Iris pigment epithelial cell (primary cell): ENCODE measurements at places on chromosomes 1 and 21.

- no peak for DNase-seq
Observed at GRCh38 chr1:3708791-3709190, 43.5 kb upstream of the CCDC27 start.

- DNase-seq: peak; percentile 40
Observed at GRCh38 chr1:17119076-17119772, at the start of gene PADI2. TSS of gene PADI2 (minus strand) at chr1:17119451. CDS start at chr1:17119371, 80 bp downstream.

DNA sequence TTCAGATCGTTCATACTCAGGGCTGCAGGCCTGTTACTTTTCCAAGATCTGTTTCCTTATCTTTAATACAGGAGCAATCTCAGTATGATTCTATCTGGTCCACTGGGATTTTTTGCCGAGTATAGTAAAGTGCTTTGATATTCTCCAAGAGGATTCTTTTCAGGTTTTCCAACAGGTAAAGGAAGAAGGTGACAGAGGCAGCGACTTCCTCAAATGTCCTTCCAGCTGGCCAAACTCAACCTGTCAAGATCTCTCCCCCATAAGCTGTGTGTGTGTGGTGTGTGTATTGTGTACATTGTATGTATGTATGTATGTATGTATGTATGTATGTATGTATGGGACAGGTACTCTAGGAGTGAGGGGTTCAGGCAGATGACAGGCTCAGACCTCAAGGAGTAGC, 1.1 kb downstream of the AKR1A1 start:
- DNase-seq: no peak

GRCh38 chr21:46457801-46458314, 833 bp upstream of the DIP2A start:
- DNase-seq: peak; percentile 75

- DNase-seq: no peak
Observed at GRCh38 chr1:232515706-232516105, 114.2 kb downstream of the SIPA1L2 start.

DNA sequence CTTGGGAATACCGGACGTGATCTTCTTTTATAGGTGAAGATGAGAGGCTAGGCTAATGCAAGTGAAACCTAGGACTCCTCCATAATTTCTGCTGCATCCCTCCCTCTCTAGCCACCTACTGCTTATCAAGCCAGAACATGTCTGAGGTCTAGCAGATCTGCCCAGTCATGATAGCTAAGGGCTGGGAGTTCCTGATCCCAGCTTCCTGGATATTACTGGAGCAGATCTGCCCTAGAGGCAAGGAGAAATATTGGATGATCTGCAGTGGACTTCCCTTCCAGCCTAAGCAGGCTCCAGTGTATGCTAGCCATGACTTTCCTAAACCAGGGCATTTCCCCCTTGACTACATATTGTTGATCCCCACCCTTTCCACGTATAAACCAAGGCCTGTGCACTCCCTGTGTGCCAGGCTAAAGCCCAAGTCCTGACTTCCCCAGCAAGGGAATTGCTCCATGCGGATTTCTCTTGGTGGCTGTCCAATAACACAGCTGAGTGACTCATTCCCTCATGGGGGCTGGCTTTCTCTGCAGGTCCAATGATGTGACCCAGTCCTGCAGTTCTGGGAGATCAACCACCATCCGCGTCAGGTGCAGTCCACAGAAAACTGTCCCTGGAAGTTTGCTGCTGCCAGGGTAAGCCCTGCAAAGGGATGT, 15.5 kb upstream of the SARS1 start:
- peak; percentile 74 for DNase-seq

DNA sequence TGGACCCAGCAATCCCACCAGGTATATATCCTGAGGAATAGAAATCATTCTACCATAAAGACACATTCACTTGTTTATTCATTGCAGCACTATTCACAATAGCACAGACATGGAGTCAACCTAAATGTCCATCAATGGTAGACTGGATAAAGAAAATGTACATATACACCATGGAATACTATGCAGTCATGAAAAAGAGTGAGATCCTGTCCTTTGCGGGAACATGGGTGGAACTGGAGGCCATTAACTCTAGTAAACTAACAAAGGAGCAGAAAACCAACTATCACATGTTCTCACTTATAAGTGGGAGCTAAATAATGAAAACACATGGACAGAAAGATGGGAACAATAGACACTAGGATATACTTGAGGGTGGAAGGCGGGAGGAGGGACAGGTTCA, 36.1 kb upstream of the PRKACB start:
- no peak for DNase-seq

- peak; percentile 64 for DNase-seq
Observed at GRCh38 chr1:86704972-86705664, 742 bp downstream of the SH3GLB1 start.

DNA sequence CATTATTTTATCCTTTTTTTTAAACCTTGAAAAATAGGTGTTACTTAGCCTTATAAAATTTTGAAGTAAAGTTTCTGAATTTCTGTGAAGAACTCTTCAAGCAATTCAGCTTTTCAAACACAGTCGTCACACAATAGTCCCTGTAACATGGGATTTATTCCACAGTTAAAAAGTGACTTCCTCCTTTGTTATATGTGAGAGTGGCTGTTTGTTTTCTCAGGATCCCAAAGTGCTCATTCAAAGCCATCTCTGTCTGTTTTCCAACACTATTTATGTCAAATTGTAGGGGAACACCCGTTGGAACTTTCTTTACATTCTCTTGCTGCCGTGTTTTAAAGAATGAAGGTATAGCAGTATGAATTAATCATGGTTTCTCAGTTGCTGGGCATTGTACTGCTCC, 80.8 kb upstream of the GPR52 start:
- no peak for DNase-seq

DNA sequence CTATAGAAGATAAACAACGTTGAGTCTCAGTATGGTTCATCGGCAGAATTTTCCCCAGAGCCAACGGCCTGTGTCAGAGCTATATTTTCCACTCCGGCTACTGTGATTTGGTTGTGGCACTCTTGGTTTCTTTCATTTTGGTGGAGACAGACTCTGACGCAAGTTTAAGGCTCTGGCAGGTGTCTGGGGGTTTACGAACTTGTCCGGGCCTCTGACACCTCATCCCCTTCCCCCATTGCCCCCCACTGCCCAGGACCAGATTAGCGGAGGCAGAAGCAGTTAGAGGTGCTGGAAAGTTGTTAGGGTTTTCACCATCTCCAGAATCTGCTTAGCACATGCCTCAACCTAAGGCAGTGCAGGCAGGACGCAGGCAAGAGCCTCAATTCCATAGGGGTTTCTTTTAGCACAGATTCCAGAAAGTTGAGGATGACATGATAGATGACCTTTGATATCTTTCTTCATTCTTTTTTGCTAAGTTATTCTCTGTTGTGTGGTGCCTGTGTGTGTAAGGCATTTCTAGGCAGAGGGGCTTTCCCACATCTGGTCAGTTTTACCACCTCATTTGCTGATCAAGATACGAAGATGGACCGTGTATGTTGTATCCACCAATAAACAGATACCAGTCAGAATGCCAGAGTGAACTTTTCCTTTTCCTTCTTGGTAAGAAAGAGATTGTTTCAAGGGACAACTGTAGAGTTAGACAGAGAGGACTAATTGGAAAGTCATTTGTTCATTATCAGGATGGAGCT, 18.4 kb upstream of the IL10 start:
- DNase-seq: no peak

GRCh38 chr1:224609333-224609732, 6.8 kb upstream of the CNIH3 start:
- DNase-seq: no peak

GRCh38 chr1:177945943-177946650, 23.8 kb downstream of the SEC16B start:
- DNase-seq: peak; percentile 62

GRCh38 chr1:92784021-92784638, 778 bp downstream of the EVI5 start:
- DNase-seq: peak; percentile 76

DNA sequence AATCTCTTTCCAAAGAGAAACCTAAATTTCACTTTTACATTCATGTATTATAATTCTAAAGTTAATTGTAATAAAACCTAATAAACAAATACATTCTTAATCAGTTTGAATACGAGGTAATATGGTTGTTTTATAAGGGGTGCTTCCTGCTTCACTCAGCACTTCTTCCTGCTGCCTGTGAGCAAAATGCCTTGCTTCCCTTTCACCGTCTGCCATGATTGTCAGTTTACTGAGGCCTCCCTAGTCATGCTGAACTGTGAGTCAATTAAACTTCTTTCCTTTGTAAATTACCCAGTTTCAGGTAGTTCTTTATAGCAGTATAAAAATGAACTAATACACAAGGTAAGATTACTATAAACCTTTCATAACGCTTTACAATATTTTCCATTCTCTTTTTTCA, 491.1 kb upstream of the LRRC7 start:
- no peak for DNase-seq

- DNase-seq: peak; percentile 52
Observed at GRCh38 chr1:35675773-35676172, 34.4 kb upstream of the PSMB2 start.

DNA sequence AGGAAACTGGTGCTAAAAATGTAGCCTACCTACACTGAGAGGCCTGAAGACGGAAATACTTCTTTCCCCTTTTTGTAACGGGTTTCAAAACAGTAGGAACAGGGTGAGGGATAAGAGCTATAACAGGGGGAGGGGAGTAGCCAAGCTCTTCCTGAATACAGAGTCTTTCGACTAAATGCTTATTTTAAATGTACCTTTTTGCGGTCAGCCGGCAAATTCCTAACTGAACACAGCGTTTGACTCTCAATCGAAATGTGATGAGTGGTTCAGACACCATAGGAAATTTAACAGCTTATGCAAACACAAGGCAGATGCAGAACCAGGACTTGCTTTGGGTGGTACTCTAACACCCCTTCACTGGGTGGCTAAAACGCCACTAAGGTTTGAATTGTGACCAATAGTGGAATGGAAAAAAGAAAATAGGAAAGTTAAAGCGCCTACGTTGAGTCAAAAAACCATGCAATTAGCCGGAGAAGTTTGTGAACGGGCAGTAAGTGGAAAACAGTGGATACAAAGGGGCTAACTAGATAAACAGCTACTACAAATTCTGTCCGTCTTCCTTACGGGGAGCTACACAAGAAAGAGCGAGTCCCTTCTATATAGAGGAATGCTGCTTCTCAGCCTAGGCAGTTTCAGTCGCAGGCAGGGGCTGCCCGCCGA, 1.7 kb downstream of the EGLN1 start:
- DNase-seq: peak; percentile 51

GRCh38 chr1:244306544-244306943, 145.2 kb downstream of the ADSS2 start:
- no peak for DNase-seq

DNA sequence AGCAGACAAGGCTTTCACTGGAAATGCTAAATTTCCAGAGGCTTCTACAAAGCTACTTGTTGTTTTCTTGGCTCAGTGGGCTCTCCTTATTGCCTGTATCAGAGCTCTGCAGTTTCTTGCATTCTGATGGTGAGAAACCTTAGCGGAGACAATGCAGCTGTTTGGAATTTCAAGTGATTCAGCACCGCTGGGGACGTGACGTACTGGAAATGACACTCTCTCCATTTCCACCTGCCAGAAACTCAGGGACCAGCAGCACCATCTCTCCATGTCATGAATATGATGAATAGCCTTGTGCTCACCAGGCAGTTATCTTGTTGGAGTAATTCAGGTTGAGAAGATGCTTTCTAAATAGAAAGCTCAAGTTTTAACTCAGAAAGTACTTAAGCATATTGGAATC, 497.2 kb upstream of the DEPDC1 start:
- no peak for DNase-seq

DNA sequence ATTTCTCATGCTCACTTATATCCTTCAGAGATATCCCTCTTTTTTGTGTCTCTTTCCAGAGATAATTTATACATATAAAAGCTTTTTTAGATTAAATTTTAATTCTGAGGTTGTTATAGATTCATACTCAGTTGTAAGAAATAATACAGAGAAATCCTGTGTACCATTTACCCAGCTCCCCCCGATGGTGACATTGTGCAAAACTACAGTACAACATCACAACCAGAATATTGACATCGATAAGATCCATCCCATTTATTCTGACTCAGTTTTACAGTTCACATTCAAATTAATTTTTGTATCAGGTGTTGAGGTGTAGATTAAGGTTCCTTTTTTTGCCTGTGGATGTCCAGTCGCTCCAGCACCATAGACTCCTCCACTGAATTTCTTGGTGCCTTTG, 14.3 kb downstream of the DMRTB1 start:
- peak; percentile 36 for DNase-seq

DNA sequence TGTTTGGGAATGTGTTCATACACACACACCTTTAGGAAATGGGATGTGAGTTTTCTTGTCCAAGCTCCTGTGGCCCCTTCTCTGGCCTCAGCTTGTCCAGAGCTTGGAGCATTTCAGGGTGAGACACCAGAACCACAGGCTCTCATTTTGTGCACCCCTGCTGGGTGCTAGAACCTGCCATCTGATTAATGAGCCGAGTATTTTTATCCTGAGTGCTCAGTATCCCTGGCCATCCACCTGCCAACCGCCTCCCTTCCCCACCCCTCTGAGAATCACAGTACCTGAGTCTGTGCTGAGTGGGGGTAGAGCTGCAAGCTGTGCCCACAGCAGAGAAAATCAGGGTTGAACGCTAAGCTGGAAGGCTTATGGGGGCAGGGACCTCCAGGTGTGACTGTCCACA, 1.4 kb downstream of the CASQ1 start:
- DNase-seq: no peak

DNA sequence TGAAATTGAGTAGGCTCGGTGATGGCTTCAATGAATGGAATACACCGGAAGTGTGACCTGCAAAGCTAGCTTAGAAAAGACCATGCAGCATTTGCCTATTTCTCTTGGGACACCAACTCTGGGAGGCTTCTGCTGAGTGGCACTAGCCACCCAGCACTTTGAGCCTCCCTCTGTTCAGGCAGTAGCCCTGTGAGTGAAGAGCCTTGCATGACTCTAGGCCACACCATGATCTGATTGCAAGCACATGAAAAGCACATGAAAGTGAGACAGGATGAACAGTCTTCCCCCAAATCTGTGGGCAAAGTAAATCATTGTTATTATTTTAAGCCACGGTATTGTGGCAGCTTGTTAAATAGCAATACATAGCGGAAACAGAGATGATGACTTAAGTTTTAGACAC, 2.8 kb downstream of the CD48 start:
- DNase-seq: no peak
